Thoracic aorta endothelial cell (primary cell): ENCODE measurements at places on chromosomes 7 and 10. TPM values are rescaled to one million over a fixed set of nuclear protein-coding genes. Genes with fewer than 3 reads are reported as not detected.

GIMAP4 gene
- total RNA-seq = 117 and 242 TPM in 2 replicates

CDHR3 gene
- 3.7 and 4.7 TPM in 2 replicates for total RNA-seq

LGI1 gene
- not detected in 2 replicates for total RNA-seq

TMEM225B gene
- 0.43 TPM in 1 of 2 replicates, not detected in the other for total RNA-seq

DNAH11 gene
- total RNA-seq = 1.5 and 4.2 TPM in 2 replicates

TNS3 gene
- 22.2 and 58.2 TPM in 2 replicates for total RNA-seq

ZNF736 gene
- 9.0 and 11.7 TPM in 2 replicates for total RNA-seq

ETV1 gene
- 8.8 and 15.2 TPM in 2 replicates for total RNA-seq

EPO gene
- total RNA-seq = not detected in 2 replicates

SPDYE1 gene
- 0.07 TPM in 1 of 2 replicates, not detected in the other for total RNA-seq

HEPACAM2 gene
- not detected in 2 replicates for total RNA-seq

BTAF1 gene
- total RNA-seq = 55.1 and 56.9 TPM in 2 replicates

GATA3 gene
- total RNA-seq = 1.4 and 4.0 TPM in 2 replicates

RBP4 gene
- not detected in 2 replicates for total RNA-seq

ADAP1 gene
- 0.22 and 0.27 TPM in 2 replicates for total RNA-seq

NUTM2D gene
- 0.53 and 1.3 TPM in 2 replicates for total RNA-seq
